ENCODE measurements at places on chromosomes 2 and 18.
A peak's percentile ranks its signal among the peaks of the same experiment; 100 is the strongest.

GRCh38 chr2:25725877-25726276 lies 52.5 kb upstream of the DTNB start:
- DNase-seq, result no peak

GRCh38 chr2:107825206-107825563 lies 1.5 kb upstream of the RGPD4 start:
- no peak for DNase-seq

DNA sequence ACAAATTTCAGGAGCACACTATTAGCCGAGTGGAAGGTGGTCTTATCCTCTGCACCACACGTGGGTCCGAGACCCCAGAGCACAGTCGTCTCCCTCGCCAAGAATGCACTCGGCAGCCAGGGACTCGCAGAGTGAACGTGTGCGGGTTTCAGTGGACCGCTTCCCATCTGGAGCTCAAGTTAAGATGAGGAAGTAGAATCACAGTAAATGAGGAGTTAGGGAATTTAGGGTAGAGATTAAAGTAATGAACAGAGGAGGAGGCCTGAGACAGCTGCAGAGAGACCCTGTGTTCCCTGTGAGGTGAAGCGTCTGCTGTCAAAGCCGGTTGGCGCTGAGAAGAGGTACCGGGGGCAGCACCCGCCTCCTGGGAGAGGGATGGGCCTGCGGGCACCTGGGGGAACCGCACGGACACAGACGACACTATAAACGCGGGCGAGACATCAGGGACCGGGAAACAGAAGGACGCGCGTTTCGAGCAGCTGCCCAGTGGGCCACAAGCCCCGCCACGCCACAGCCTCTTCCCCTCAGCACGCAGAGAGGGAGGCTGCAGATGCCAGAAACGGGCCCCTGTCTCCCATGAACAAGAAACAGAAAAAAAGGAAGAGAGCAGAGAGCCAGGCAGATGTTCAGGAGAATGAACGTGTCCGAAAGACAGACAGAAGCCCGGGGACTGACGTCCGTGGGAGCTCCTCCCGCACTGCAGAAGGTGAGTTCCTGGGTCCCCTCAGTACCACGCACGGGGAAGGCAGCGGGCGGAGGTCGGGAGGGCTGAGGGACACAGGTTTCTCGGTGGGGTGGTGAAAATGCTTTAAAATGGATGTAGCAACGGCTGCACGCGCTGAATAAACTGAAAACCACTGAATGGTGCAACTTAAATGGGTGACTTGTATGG lies 5.4 kb upstream of the KCNG2 start:
- no peak for DNase-seq

GRCh38 chr2:171579481-171579880 lies 57.2 kb downstream of the CYBRD1 start:
- DNase-seq, result no peak

GRCh38 chr2:2838548-2838845 lies 507.4 kb upstream of the MYT1L start:
- no peak for DNase-seq

GRCh38 chr2:100603948-100604633 lies 41.3 kb downstream of the PDCL3 start:
- DNase-seq, result no peak

- no peak for DNase-seq
These were observed 91.5 kb upstream of the SLC8A1 start for GRCh38 chr2:40543381-40543780.

GRCh38 chr2:11026286-11026921 lies 114.7 kb downstream of the KCNF1 start:
- DNase-seq, result no peak

GRCh38 chr2:197216361-197216979 lies 94.1 kb downstream of the ANKRD44 start:
- no peak for DNase-seq

GRCh38 chr18:376311-376710 lies 108.5 kb upstream of the THOC1 start:
- DNase-seq, result no peak

GRCh38 chr2:2328848-2329247 lies 2.2 kb downstream of the MYT1L start:
- no peak for DNase-seq

DNA sequence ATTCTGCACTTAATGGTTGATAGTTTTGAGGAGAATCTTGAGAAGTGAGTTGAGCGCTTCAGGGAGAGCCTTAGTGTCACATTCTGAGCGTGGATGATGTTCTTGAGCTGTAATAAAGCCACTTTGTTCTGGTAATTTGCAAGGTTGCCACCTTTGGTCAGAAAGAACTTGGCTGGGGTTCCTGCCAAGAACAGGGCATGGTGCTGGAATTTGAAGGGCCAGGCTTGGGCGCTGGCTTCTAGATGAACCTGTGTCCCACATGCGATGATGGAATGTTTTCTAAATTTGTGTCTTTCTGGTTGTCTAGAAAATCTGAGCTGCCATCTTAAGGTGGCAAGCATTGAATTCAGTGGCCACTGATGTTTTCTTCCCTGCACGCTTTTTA lies 124.1 kb upstream of the EML6 start:
- no peak for DNase-seq

- DNase-seq, result peak; percentile 41
These were observed 57.6 kb downstream of the APOB start for GRCh38 chr2:20986024-20986939.

DNA sequence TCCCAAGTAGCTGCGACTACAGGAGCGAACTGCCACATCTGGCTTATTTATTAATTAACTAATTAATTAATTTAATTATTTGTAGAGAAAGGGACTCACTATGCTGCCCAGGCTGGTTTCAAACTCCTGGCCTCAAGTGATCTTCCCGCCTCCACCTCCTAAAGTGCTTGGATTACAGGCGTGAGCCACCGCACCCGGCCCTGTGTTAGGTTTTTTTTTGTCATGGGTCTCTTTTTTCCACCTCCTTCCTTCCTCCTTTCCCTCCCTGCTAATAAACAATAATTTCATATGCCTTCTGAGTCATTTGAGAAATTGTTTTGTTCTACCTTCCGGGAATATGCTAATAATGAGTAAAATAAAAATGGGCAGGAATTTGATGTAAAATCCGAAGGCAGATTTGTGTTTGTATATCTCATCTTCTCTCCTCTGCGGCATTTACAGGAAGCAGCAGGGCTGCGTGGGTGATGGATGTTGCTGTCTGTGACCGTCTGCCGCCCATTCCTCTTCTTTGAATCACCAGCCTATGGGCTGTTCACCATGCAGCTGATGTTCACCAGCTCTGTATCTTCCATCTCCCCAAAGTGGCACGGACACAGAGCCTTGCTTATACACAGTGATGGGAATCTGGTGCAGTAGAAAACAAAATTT lies 89.9 kb downstream of the ACSL3 start:
- no peak for DNase-seq

GRCh38 chr18:45370255-45371010 lies 244.8 kb upstream of the SLC14A2 start:
- no peak for DNase-seq

DNA sequence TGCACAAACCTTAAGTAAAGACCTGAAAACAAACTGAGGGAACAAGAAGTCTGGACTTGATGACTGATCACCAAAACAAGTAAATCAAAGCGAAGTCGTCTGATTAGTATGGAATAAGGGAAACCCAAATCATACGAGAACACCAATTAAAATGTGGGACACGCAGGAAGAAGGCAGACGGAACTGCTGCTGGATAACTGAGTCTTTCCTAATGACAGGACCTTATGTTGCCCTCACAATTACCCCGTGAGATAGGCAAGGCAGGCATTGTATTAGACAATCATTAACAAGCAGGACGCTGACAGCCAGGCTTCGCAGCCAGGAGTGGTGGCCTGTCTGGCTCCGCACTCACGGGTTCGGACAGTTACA lies 614 bp upstream of the COQ10B start:
- no peak for DNase-seq

- no peak for DNase-seq
These were observed 137.1 kb downstream of the DPP10 start for GRCh38 chr2:114579542-114579941.

DNA sequence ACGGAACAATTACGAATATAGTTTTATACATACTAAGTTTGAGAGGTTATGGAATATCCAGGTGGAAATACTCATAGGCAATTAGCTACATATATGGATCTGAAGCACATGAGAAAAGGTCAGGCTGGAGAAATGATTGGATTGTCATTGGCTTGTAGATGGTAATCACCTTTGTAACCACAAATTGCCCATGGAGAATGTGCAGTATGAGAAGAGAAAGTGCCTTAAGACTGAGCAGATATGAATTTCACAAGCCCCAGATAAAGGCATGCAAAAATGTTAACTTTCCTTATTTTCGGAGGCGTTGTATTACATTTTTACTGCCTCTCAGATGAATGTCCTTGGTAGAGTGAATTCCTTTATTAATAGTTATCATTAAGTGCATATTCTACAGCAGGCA lies 33.1 kb upstream of the ACVR1C start:
- no peak for DNase-seq

DNA sequence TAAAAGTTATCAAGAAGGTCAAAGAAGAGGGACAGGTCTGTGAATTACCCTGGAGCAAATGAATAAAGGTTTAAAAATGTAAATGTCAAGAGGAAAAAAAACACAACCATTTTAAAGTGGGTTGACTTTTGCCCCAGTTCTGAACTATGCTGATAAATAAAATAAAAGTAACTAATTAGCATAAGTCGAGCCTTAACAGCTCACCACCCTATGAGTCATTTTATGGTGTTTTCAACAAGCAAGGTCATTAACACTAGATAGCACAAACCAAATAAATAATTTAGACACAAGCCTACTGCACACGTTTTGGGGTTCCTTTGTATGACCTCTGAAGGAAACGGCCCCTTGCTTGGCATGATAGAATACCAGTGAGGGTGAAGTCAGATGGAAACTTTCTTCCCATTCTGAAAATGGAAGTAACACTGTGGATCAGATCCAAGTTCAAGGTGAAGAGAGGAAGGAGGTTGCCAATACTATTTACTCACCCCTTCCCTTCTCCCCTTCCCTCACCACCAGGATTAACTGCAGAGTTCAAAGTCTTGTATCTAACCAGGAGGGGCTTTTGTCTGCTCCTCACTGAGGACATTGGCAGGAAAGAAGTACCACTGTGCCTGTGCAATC lies 380.0 kb upstream of the ACVR2A start:
- DNase-seq, result no peak

DNA sequence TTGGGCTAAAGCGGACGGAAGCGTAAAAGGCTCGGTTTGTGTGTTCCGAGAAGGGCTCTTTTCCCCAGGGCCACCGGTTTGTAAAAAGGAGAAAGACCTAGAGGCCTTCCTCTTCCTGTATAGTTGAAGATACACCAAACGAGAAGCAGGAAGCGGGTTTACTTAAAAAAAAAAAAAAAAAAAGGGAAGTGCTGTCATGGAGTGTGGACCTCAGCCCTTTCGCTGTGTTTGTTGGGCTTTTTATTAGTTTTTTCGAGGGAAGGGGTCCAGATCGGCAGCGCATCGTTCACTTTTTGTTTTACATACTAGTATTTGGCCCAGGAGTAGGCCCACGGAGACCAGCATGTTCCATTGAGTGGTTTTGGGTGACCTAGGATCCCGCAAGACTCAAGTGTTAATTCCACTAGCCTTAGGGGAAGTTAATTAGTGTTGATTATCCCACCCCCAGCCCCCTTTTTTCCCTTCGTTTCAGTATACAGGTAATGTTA lies 676 bp downstream of the ACTR2 start:
- no peak for DNase-seq

DNA sequence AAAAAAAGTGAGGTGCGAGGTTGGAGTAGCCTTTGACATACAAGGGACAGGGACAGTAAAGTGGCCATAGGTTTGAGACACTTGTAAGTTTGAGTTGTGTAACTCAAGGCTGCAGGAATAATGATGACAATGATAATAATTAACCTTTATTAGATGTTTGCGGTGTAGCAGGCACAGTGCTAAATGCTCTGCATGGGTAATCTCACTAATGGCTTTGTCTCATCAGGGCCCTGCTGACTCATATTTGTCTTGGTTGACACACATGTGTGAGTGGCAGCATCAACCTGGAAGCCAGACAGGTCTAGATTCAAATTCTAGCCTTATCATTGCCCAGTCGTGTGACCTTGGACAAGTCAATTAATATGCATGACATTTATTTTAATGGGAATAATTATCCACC lies 126.2 kb downstream of the FSHR start:
- DNase-seq, result no peak

DNA sequence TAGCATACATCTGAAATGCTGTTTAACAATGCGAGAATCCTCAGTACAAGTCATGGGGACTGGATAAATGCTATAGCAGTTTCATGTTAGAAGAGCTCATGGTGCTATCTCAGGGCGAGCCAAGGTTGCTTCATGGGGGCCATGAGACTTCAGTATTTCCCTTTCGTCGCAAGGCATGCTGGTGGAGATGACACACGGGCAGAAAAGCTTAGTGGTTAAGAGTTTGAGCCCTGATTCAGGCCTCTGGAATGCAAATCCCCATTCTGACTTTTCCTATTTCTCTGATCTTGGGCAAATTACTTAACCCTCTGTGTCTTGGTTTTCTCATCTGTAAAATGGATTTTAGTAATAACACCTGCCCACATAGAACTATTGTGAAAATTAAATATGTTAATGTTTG lies 57.4 kb upstream of the EPHA4 start:
- DNase-seq, result no peak

GRCh38 chr2:176470713-176471112 lies 201.5 kb downstream of the MTX2 start:
- no peak for DNase-seq

- no peak for DNase-seq
These were observed 45.6 kb downstream of the MEX3C start for GRCh38 chr18:51151568-51152511.

- no peak for DNase-seq
These were observed 1090.8 kb downstream of the BCL11A start for GRCh38 chr2:59462422-59463197.

Data from uterus (tissue), 4 donors.